ENCODE measurements at places on chromosomes 12 and 14.

- DNase-seq: no peak
Measured at GRCh38 chr14:89226801-89227495, 190.1 kb downstream of the FOXN3 start.

GRCh38 chr14:85528897-85529631 is 880 bp upstream of the FLRT2 start:
- peak; percentile 67 for DNase-seq

DNA sequence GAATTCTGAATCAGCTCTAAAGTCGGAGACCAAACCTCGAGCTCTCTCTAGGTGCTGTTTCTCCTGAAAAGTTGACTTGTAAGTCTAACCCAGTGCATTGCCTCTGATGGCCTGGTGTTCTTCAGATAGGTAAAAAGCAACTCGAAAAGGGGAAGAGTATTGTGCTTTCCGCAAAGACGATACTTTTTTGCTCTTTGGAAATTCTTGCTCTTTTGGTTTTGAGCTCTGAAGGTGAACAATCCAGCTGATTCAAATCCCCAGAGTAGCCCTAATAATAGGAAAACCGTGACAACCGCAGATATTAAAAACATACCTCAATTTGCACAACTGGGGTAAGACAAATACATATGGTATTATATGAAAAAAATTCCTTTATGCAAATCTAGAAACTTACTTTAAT is 447.4 kb downstream of the RAD51B start:
- no peak for DNase-seq

DNA sequence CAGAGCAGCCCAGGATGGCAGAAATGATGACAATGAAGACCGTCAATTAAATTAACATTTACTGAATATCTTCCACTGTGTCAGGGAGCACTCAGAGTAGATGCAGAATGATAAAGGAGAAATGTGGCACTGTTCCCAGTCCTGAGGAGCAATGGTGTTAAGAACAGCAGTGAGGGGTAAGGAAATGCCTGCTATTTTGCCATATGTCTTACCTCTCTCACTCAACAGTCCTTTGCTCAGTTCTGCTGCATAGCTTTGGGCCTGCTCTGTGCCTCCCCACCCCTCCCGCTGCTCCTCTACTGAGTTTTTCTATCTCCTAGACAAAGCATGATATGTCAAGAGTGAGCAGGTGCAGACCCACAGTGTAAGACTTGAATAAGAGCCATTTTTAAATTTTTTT is 318.8 kb downstream of the NAV3 start:
- DNase-seq: no peak

- no peak for DNase-seq
Measured at GRCh38 chr12:32155961-32156529, 49.4 kb downstream of the BICD1 start.

DNA sequence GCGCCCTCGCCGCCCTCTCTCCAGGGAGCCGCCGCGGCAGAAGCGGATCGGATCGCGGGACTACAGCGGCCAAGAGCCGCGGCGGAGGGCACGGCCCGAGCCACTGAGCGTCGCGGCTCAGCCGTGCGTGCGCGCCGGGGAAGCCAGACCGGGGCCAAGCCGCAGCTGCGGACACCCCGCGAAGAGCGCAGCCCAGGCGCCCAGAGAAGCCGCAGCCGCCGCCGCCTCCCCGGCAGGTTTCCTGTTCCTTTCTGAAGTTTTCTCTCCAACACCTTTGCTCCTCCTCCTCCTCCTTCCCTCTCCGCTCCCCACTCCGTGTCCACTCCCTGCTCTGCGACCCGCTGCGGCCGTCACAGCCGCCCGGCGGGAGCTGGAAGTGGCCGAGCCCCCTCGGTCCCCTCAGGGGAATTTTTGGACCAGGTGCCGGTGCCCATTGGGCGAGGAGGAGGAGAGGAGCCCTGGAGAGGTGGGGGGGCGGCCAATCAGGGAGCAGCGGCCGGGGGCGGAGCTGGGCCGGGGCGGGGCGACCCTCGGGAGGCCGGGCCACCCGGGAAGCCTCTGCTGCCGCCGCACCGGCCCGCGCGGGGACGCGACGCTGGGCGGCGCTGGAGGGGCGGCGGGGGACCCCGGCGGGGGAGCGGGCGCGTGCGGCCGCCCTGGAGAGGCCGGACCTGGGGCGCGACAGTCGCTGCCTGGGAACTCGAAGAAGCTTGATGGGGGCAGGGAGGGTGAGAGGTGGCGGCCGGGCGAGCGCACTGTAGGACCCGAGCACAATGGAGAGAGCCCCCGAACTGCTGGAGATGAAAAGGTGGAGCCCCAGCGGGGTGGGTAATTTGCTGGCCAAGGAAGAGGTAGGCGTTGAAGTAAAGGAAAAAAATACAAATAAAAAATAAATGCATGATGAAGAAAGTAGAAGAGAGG is at the start of gene ITPR2:
TSS of gene ITPR2 (minus strand) at position 373 of the 921 bp plus-strand sequence. CDS start 413 bp downstream, outside the sequence.
- DNase-seq: peak; percentile 96

DNA sequence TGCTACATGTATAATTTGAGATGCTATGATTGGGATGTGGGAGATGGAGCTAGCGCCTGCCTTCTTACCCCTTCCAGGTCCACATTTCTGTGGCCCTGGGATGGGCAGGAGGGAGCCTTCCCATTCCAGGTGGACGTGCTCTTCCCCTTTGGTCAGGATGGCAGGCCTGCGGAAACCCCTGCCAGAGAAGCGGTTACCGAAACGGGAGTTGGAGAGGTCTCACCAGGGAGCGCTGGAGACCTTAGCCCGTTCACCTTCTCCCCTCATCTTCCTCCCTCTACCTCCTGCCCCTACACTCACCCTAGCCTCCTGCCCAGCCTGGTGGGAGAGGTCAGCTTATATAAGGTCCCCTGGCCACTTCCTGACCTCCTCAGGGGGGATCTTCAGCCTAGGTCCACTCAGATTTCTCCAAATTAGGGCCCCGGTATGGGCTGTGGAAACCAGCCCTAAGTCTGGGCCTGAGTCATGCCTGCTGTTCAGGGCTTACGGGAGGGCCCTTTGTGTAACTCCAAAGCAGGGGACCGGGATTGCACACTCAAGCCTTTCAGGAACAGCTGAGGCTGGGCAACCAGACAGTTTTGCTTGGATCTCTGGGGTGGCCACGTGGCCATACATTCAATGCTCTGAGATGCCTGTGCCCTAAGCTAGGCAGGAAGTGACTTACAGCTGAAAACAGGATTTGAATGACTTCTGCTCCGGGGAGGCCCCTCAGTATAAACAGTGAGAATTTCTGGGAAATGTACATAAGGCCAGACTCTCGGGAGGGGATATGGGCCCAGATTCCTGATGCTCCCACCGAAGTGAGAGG is 10.2 kb upstream of the MEG3 start:
- no peak for DNase-seq

DNA sequence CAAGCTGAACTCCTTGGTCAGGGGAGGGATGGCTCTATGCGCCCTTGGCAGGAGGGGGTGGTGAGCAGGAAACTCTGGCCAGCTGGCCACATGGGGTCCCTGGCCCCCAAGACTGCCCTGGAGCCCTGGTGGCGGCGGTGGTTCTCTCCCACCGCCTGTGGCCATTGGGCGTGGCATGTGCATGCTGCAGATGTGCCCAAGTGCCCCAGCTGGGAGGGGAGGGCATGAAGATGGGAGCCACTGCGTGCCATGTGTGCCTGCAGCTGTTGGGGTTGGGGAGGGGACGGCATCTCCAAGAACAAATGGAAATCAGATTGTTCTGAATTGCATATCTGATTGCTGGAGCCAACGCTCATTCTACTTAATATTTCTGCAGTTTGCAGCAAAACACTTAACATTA is 115.7 kb upstream of the IGF1 start:
- no peak for DNase-seq

DNA sequence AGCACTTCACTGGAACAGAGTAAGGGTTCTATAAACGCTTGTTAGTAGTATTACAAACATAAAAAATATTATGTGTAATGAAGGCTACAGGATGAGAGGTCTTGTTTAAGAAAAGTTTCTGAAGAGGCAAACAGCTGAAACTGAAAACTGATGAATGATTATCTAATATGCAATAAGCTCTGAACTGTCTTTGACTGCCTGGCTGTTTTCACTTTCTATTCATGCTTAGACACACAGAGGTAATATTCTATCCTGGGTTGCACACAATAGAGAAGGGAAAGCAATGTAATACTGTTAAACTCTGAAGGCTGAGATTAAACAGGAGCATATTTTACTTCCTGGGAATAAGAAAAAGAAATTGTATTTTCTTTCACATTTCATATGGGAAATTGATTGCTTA is 251.3 kb downstream of the ALX1 start:
- no peak for DNase-seq

DNA sequence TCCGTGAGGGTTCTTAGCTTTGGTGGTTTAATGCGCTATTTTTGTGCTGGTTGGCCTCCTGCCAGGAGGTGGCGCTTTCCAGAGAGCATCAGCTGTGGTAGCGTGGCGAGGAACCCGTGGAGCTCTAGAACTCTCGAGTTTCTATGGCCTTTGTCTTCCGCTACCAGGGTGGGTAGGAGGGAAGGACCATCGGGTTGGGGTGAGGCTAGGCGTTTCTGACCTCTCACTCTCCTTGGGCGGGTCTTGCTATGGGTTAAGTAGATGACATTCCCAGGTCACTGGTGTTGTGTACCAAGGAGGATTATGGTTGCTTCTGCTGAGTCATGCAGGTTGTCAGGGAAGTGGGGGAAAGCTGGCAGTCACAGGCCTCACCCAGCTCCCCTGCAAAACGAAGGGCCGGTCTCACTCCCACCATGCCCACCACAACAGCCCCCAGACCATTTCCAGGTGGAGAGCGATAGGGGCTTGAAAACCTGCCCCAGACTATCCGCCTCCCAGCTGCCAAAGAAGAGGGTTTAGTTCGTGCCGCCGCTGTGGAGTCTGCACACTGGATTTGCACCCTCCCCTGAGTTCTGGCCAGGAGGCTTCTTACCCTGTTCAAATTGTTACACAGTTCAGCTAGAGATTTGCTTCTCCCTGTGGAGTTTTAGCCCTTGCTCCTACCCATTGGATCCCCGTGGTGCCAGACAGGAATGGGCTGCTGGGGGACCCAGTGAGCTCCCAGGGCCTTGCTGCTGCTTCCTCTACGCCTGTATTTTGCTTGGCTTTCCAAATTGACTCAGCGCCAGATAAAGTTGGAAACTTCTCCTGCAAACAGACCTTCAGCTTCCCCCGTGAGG is 21.9 kb downstream of the RNFT2 start:
- peak; percentile 6 for DNase-seq

DNA sequence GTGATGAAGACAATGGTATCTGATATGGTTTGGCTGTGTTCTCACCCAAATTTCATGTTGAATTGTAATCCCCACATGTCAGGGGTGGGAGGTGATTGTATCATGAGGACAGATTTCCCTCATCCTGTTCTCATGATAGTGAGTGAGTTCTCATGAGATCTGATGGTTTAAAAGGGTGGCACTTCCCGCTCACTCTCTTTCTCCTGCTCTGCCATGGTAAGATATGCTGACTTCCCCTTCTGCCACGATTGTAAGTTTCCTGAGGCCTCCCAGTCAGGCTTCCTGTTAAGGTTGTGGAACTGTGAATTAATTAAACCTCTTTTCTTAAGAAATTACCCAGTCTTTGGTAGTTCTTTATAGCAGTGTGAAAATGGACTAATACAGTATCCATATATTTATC is 25.6 kb upstream of the PTHLH start:
- no peak for DNase-seq

GRCh38 chr12:116126610-116127009 is 150.9 kb downstream of the MED13L start:
- no peak for DNase-seq

- DNase-seq: peak; percentile 71
Measured at GRCh38 chr12:5965950-5966383, 20.9 kb upstream of the ANO2 start.

DNA sequence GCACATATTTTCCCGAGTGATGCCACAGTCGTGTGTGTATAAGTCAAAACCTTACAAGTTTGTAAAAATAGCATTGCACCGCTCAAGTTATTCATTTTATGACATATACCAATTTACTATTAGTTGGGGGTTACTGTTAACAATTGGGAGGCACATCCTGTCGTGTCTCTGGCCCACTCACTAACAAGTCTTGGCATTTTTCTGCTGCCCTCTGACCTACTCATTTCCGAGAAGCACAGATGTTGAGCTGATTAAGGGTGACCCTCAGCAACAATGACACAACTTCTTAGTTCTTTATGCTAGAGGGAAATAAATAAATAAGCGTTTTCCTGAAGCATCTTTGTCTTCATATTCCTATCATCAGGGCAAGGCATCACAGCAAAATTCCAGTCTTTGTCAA is 6.8 kb upstream of the ATG14 start:
- DNase-seq: no peak

DNA sequence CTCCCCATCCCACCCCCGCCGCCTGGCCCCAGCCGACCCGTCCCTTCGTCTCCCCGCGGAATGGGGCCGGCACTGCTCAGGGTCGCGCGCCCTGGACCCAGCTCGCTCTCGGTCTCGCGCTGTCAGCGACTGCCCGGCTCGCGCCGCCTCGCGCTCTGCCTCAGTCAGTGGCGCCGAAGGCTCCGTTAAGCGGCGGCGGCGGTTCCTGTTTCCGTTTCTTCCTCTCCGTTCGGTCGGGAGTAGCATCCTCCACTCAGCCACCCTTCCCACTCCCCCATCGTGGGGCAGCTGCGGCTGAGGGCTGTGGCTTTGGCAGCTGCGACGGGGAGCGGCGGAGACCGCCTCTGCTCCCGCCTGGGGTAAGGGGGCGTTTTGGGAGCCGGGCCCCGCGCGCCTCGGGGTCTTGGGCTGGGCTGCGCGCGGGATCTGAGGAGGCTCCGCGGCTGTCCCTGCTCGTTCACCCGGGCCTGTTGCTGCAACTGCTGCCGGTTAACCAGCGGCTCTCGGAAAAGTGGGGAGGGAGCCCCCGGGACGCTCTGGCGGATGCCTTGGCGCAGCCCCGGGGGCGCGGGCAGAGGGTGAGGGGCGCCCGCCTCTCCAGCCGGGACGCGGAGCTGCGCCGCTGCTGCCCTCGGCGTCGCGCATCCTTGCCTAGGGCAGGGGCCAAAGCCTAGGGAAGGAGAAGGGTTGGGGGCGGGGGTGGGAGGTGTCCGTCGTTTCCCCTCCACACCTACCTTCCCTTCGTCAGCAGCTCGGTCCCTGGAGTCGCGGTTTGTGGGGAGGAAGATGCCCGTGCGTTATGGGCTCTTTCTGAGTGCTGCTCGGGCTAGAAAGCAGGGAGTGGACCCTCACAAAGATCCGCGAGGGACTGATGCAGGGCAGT is 567 bp downstream of the FUT8 start:
- DNase-seq: peak; percentile 90
